ENCODE measurements at places on chromosomes 7 and 10.

- no peak for DNase-seq
These were observed 20.7 kb downstream of the PLPP4 start for GRCh38 chr10:120477743-120478141.

DNA sequence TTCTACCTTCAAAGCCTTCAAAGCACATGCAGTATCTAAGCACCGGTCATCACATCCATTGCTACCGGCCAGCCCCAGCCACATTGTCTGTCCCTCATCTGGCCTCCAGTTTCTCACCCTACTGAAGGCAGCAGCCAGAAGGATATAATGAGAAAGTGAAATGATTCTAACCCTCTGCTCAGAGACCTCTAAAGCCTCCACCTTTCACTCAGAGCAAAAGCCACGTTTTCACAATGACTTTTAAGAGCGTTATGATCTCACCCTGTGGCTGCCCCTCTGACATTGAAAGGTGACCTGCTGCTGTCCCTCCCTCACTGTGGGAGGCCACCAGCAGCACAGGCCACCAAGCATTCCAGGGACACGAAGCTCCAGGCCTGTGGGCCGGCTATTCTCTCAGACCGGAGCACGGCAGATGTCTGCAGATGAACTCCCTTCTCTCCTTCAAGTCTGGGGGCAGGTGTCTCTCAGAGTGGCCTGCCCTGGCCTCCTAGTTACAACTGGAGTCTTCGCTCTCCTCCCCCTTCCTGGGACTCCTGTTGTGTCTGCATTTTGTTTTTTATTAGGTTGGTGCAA is 94.9 kb upstream of the EEPD1 start:
- no peak for DNase-seq

DNA sequence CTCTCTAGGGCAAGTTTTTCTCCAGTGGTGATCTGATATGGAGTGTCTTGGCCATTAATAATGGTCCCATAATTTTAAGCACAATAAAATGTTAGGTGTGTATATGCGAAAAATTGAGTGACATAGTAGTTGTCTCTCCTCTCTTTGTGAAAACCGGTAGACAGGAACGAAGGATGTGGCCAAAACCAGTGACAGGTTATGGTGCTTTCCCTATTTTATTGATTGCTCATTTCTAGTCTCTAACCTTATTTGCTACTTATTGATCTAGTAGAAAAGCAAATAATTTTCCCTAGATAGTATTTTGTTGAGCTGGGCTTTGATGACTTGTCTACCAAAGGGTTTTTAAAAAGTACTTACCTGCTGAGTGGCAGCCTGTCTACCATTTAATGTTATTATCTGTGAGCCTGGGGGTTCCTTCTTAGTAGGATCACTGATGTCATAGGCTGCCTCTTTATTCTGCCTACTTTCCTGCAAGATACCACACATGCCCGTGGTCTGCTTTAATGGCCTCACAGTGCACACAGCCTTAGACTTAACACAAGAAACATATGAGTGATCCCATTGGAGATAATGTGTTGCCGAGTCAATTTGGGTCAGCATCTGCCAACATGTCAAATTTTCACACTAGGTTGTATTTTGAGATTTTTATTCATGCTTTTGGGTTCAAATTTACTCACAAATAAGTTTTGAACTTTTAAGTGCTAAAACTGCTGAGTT is 100.0 kb downstream of the AUTS2 start:
- DNase-seq = no peak

DNA sequence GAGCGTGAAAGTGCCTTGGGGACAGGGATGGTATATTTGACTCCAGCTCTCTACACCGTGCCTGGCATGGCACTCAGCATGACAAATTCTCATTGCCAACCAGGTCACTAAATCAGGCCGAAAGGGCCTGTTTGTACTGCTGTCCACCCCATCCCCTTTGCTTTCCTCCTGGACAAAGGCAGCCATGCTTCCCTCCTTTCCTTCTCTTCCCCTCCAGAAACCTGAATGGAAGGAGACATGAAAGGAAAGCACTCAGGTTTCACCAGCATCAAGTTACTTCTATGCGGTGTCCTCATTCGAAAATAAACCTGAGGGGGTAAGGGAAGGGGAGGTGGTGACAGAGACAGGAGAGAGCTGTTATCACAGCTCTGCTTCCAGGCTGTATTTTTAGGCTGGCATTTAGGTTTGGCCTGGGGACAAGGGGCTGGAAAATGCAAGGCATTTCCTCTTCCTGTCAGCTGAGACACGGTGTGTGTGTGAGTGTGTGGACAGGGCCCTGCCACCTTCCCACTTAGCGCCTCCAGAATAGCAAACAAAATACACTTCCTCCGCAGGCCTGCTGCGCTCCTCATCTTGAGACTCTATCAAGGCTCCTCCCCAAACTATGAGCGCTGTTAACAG is 79.9 kb upstream of the COL13A1 start:
- no peak for DNase-seq

DNA sequence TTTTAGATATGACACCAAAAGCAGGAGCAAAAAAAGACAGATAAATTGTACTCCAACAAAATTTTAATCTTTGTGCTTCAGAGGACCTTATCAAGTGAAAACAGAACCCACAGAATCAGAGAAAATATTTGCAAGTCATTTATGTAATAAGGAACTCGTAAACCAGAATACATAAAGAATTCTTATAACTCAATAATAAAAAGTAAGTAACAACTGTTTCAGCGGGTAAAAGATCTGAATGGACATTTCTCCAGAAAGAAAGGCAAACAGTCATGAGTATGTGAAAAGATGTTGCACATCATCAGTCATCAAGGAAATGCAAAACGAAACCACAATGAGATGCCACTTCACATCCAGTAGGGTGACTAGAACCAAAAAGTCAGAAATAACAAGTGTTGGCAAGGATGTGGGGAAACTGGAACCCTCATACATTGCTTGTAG is 167.7 kb upstream of the KCTD7 start:
- no peak for DNase-seq

Data from progenitor cell of endocrine pancreas (in vitro differentiated cells).